CD4-positive, alpha-beta memory T cell (primary cell): ENCODE measurements at places on chromosomes 5 and 9.

GRCh38 chr5:5978501-5979376 lies 399.6 kb downstream of the MED10 start:
- DNase-seq = no peak

- no peak for DNase-seq
Observed at GRCh38 chr5:151671950-151672349, 14.8 kb downstream of the SPARC start.

DNA sequence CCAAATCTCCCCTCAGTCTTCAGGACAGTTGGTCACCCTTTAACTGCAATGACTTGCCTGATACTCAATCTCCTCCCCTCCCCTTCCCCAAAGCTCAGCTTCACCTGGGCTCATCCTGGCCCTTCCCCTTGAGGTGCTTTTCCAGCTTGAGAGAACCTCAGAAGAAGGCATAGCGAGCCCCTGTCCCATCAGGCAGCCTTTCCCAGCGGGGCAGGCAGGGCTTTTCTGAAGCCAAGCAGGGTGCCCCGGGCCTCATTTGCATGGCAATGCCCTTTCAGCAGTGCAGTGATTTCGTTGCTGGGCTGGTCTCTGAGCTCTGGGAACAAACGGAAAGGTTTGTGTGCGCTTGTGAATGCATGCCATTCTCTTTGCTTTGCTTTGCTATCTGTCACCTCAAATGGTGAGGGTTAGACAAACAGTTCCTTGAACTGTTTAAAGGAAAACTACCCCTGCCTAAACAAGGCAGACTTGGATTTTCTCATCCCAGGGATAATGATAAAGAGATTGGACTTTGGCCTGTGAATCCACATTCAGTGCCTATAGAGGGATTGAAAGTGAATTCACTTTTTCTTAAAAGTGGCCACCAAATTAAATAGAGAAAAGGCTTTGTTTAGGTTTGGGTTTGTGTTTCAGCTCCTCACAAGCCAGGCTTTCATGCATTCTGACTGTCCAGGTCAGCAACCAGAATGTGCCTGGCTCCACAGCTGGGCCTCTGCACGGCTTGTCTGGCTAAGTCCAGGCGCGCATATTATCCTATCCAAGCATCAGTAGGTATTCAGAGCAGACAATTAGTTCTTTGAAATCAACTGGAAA lies 165.3 kb downstream of the ZNF608 start:
- DNase-seq = no peak

DNA sequence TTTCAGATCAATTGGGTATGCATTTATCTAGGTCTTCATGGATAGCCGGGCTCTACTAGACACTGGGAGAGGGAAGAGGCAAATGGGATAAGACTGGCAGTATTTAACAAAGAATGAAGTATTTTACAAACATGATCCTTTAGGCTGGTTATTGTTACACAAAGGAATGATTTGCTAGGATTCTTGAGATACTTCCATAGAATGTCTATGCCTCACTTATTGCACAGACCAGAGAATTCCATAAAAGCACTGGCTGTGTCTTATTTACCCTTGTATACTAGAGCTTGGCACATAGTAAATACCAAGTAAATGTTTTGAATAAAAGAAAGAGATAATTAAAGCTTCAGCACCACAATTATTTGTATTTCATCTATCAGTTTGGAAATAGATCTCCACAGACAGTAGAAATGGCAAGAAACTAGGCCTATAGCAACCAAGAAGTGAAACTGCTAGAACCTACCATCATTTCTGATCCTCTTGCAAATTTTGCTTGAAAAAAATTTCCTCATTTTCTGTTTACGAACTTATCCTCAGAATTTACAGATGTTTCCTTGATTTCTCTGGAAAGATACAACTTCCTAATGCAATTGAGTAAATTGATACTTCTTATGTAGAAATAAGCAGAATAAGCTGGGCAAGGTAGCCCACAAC lies 3.8 kb downstream of the PDCD1LG2 start:
- no peak for DNase-seq

DNA sequence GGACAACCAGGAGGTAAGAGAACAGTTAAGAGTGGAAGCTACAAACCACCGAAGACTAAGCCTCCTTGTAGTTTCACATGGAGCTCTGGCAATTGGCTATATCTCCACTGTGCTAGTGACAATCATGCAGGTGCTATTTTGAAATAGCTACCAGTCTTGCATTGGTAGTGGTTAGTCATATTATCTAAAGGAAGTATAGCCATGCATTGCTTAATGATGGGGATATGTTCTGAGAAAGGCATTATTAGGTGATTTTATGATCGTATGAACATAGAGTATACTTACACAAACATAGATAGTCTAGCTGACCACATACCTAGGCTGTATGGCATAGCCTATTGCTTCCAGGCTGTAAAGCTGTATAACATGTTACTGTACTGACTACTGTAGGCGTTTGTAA lies 28.4 kb downstream of the HSDL2 start:
- no peak for DNase-seq

DNA sequence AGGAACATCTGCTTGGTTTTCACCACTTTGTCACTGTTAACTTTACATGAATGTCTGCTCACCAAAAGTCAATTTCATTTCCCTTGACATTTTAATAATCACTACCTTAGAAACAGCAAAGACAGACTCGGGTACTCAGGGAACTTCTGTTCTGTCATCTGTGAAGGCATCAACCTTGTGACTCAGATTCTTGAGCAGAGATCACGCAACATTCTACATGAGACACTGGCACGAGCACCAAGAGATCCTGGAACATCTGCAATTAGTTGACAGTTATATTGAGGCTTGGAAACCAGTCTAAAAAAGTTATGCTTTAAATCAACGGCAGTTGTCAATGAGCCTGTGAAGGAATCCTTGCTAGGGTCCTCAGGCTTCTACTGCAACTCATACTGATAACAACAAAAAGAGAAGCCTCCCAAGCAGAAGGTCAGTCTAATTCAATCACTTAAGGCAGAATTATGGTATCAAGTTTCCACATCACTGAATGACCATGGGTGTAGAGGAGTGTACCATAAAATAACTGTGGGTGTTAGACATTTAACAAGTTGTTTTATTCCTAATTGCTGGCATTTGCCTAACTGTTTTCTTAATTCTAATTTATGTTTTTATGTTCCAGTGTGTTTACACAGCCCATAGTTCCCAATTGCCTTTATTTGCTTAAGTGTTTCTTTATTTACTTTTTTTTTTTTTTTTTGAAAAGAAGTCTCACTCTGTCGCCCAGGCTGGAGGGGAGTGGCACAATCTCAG lies 3.3 kb upstream of the PBX3 start:
- no peak for DNase-seq

- no peak for DNase-seq
Observed at GRCh38 chr9:113343732-113344231, 3.7 kb upstream of the WDR31 start.

DNA sequence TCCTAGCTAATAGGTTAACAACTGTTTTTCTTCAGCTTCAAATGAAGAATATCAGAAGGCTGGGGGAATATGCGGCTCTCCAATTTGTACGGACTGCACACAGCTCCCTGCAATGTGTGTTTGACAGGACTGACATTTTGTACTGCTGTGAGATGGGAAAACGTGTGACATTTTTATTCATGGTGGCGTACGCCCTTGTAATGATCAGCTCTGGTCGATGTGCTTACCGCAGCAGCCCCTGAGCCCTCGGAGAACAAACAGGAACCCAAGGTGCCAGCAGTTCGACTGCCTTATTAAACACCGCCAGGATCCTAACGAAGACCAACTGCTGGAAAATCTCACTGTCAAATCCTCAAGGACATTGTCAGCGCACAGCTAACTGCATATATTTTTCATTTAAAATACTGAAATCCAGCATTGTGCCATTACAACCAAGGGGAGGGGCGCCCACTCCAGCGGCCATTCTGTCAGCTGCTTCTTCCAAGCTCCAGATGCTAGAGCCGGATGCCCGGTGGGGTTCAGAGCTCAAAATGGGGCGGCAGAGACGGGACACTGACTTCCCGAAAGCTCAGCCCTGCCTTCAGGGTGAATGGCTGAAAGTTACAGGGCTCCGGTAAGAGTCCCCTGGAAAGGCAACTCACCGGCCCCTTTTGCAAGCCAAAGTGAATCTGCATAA lies 66.8 kb downstream of the CRB2 start:
- DNase-seq = no peak

- no peak for DNase-seq
Observed at GRCh38 chr5:74973694-74974093, 78.7 kb downstream of the GCNT4 start.

DNA sequence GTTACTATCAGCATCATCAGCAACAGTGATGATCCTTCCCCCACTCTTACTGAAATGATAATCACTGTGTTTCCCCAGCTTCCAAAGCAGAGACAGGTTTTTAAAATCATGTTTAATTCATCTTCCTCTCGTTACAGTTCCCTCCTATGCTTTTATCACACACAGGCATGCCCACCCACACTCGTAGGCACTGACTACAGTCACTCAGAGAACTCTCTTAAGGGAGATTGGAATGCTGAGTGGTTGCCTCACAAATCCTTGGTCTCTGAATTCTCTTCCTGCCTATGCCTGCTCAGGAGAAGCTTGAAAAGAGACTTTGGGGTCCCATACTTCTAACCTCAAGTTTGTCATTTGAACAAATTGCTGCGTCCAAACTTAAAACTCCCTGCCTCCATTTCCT lies 179.2 kb downstream of the FRMD3 start:
- DNase-seq = no peak

DNA sequence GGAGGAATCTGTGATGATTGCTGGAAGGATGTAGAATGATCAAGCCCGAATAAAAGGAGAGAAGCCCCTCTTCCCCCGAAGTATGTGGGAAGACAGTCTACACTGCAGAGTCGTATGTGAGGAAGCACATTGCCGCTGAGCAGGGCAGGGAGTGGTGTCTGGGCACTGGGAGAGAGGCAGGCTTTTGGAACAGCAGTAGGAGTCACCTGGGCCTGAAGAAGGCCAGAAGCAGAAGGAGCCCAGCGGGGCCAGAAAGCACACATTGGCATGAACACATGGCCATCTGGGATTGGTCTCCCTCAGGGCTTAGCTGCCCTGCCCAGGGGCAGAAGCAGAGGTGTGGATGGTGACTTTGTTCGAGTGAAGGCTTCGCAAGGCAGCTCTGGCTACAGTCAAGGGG lies 162.8 kb downstream of the ERCC6L2 start:
- DNase-seq = no peak

DNA sequence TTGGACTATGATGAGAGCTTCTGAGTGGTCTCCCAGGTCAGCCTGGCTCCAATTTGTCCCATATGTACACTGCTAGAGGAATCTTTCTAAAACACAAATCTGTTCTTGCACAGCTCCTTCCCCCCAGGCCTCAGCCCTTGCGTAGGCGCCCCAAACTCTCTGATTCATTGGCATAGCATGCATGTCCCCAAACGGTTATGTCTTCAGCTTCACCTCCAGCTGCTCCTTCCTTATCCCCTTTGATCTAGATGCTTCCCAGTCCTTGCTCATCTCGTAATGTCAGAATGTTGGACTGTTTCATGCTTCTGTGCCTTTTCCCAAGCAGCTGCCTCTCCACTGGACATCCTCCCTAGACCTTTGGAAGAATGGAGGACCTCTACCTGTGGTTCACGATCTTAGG lies 60.1 kb upstream of the BASP1 start:
- DNase-seq = no peak

GRCh38 chr9:69582544-69583297 lies 89.5 kb downstream of the APBA1 start:
- DNase-seq = no peak

- DNase-seq = no peak
Observed at GRCh38 chr5:124825250-124825982, 79.0 kb upstream of the ZNF608 start.

- no peak for DNase-seq
Observed at GRCh38 chr9:91724609-91725505, 225.2 kb downstream of the ROR2 start.

DNA sequence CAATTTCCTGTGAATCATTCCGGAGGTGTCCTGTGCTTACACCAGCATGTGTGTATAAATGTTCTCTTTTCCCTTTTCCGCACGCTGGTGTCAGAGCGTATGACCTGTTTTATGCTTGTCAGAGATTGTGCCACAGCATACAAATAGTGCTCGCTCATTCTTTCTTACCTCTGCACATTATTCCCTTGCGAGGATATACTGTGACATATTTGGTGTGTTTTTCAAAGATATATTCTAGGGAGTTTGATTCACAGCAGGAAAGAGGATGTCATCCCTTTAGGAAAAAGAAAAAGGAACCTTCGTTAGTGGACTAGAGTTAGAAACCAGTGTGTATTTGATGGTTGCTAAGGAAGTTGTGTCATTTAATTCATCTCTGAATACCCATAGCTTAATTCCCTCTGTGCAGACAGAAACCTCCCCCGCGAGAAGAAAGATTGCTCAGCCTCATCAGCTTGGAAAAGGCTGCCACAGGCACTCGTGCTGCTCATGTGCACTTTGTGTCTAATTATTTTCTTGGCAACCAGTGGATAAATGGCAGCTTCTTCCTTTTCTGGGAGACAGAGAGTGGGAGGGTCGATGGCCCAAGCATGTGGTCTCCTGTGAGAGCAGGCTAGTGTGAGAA lies 14.7 kb upstream of the CCIN start:
- DNase-seq = no peak

GRCh38 chr5:176526462-176526861 lies 10.7 kb downstream of the RNF44 start:
- no peak for DNase-seq

- DNase-seq = no peak
Observed at GRCh38 chr5:117615226-117615625, 1040.6 kb upstream of the SEMA6A start.

DNA sequence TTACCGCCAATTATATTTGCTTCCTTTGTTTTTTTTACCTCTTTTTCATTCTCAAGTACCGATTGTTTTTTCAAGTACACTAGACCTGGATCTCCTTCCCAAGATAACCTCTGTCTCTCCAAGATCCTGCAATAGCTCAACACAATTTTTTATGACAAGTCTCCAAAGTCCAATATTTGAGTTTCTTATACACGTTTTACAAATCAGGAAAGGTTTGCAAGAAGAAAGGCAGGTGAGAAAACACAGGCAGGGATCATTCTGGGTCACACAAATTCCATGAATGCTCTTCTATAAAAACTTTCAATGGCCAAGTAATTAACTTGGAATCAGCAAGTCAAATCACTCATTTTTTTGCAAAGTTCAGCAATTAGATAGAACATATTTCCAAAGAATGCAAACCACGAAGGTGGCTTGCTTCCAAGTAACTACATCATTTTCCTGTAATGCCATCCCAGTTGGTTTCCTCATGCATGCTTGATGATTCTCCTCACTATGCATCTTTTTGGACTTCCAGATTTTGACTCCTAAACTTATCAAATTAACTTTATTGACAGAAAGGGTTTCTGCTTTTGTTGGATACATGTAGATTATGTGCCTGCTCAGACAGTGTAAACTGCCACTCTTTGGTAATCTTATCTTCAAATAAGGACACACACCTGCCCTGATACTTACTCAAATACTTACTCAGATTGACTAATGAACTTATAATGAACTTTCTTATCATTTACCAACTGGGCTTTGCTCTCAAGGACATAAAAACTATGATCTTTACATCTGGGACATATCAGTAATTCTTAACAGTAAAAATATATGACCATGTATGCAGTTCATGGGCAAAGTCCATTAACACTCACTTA lies 24.7 kb upstream of the IFNE start:
- DNase-seq = no peak

- DNase-seq = no peak
Observed at GRCh38 chr5:140245341-140245740, 57.6 kb downstream of the PFDN1 start.

GRCh38 chr5:100517301-100517974 lies 17.7 kb upstream of the FAM174A start:
- DNase-seq = no peak

- DNase-seq = no peak
Observed at GRCh38 chr9:99954819-99955218, 48.4 kb downstream of the STX17 start.

- no peak for DNase-seq
Observed at GRCh38 chr5:14229734-14230133, 86.6 kb downstream of the TRIO start.
